ENCODE measurements at places on chromosomes 5 and 9.

GRCh38 chr5:124752854-124753720, 6.6 kb upstream of the ZNF608 start:
- DNase-seq = no peak

DNA sequence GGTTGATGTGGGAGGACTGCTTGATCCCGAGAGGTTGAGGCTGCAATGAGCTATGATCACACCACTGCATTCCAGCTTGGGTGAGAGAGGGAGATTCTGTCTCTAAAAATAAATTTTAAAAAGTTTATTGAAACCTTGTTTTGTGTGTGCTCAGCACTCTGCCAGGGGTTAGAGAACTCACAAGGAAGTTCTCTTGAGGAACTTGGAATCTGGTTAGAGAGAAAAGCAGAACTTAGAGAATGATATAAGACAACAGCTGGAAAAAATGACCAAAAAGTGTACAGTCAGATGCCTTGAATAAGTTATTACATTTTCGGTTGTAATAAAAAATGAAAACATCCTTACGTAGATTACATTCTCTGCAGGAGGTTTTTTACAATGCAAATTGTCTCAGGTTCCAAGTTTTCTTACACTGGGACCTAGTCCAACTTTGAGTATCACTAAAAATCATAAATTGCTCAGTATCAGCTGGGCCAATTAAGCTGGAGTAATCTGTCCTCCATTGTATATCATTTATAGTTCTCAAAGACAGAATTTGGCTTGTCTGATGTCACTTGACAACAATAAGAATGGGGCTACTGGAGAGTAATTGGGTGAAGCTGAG, 21.7 kb upstream of the TENT2 start:
- DNase-seq = no peak

- no peak for DNase-seq
These were observed 223.4 kb upstream of the FAM174A start for GRCh38 chr5:100311806-100312205.

DNA sequence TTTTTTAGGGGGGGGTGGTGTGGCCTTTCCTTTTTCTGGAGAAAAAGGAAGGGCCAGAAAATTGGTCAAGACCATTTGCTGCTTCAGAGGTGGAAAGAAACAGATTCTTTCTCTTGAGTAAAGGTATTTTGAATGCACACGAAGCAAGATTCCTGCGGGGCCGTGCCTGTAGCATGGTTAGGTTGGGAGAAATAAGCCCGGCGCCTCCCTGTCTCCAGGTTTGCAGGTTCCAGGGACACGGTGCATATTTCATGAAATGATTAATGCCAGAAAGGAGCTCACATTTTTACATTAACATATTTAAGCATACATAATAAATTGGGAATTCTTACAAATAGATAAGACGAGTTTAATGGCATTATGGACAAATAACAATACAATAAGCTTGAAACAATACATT, 409.5 kb upstream of the IRX1 start:
- DNase-seq = no peak

DNA sequence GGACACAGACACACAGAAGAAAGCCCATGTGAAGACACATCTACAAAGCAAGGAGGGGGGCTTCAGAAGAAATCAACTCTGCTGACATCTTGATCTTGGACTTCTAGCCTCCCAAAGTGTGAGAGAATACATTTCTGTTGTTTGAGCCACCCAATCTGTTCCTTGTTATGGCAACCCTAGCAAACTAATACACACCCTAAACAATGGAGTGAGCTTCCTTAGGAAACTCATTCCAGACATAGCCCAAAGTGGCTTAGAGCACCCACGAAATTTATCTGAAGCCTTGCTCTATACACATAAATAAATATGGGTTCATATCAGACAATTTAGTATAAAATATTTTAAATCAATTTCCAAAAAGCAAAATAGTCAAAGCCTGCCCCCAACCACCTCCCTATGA, 7.6 kb upstream of the TBC1D2 start:
- DNase-seq = no peak

- no peak for DNase-seq
These were observed 1.6 kb upstream of the PRDM6 start for GRCh38 chr5:123087173-123088030.

DNA sequence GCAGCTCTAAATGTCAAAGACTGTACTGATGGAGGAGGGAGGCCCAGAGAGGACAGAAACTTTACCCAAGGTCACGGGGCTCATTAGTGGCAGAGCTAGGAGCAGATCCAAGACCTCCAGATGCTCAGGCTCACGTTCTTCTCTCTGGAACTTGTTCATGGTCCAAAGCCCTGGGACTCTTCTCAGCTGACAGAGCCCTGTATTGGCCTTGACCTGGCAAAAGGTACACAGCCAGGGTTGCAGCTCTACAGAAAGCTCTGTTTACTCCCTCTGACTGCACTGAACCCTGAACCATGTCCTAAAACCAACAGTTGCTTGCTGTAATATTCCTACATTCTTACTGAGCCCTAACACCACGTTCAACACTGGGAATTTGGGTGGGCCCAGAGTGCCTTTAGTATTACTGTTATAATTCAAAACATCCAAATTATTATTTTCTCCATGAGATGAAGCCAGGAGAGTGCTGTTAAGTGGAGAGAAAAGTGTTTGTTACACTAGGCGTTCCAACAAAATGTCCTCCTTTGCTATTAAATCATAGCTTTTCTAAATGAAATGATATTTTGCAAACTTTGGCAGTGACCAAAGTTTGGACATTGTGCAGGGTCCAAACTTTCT, 602.4 kb upstream of the CLINT1 start:
- no peak for DNase-seq

- no peak for DNase-seq
These were observed 74.9 kb upstream of the LRRTM2 start for GRCh38 chr5:138949988-138950387.

- no peak for DNase-seq
These were observed 25.9 kb upstream of the CFAP157 start for GRCh38 chr9:127680846-127681245.

GRCh38 chr9:108053555-108054061, 564.0 kb upstream of the KLF4 start:
- DNase-seq = no peak

- no peak for DNase-seq
These were observed 49.2 kb downstream of the ANXA1 start for GRCh38 chr9:73200694-73201452.

- no peak for DNase-seq
These were observed 2.3 kb upstream of the FBXW11 start for GRCh38 chr5:172008689-172009141.

GRCh38 chr5:57280853-57281252, 107.0 kb downstream of the GPBP1 start:
- DNase-seq = no peak

DNA sequence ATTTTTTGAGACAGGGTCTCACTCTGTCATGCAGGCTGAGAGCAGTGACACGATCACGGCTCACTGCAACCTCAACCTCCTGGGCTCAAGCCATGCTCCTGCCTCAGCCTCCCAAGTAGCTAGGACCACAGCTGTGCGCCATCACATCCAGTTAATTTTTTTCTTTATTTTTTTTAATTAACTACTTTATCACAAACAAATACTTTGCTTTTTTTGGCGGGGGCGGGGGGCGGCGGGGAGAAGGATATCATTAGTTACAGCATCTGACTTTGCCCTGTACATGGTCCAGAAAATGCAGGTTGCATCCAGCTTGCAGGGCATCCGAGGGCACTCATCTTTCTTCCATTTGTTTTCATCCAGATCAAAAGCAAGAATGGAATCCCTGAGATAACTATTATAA, 201.8 kb upstream of the IER5L start:
- DNase-seq = no peak

DNA sequence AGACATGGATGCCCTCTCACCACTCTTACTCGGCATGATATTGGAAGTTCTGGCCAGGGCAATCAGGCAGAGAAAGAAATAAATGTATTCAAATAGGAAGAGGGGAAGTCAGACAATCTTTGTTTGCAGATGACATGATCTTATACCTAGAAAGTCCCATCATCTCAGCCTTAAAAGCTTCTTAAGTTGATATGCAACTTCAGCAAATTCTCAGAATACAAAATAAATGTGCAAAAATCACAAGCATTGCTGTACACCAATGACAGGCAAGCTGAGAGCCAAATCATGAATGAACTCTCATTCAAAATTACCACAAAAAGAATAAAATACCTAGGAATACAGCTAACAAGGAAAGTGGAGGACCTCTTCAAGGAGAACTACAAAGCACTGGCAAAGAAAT, 2190.4 kb downstream of the MAT2B start:
- no peak for DNase-seq

DNA sequence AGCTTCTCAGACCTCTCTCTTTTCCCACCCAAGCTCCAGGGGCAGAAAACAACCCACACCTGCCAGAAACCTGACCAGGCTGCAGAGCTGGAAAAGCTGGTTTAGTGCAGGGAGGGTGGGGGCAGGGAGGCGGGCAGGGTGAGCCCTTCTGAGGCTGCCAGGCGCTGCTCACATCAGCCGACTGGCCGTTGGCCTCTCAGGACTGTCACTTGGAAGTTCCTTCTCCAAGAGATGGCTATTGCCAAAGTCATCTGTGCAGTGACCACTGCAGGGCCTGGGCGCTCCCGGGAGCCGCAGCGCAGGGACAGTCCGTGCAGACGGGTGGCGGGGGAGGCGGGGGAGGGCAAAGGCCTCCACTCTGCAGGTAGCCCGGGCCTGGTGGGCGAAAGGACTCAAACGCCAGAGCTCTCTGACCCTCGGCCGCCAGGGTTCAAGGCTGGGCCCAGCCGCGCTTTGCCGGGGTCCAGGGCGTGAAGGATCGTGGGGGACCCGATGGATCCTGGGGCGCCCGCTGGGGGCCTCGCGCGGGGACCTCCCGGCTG, 205.0 kb upstream of the IER5L start:
- DNase-seq = no peak

DNA sequence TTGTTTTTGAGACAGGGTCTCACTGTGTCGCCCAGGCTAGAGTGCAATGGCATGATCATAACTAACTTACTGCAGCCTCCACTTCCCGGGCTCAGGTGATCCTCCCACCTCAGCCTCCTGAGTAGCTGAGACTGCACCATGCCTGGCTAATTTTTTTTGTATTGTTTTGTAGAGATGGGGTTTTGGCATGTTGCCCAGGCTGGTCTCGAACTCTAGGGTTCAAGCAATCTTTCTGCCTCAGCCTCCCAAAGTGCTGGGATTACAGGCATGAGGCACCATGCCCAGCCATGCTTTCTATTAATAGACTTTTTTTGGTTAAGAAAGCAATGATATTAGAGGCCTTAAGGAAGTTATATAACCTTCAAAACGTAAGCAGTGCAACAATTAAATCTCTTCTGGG, 23.3 kb downstream of the CLTA start:
- DNase-seq = no peak

GRCh38 chr9:123746765-123747164, 183.2 kb downstream of the DENND1A start:
- no peak for DNase-seq

- no peak for DNase-seq
These were observed 27.1 kb upstream of the F2R start for GRCh38 chr5:76688836-76689235.

DNA sequence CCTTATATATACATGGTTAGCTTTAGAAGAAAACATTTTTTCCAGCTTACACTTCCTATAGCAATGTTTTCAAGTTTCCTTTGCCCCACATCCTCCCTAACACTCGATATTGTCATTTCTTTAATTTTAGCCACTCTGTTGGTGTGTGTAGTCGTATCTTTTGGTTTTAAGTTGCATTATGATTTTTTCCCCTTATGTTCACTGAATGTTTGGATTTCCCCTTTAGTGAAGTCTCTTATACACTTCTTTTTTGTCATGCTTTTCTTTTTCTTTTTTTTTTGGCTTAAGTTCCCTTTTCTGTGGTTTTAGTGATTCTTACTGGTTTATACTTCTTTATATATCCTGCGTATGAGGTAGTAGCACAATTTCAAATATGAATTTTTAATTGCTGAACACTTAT, 58.8 kb downstream of the KDM4C start:
- DNase-seq = no peak

DNA sequence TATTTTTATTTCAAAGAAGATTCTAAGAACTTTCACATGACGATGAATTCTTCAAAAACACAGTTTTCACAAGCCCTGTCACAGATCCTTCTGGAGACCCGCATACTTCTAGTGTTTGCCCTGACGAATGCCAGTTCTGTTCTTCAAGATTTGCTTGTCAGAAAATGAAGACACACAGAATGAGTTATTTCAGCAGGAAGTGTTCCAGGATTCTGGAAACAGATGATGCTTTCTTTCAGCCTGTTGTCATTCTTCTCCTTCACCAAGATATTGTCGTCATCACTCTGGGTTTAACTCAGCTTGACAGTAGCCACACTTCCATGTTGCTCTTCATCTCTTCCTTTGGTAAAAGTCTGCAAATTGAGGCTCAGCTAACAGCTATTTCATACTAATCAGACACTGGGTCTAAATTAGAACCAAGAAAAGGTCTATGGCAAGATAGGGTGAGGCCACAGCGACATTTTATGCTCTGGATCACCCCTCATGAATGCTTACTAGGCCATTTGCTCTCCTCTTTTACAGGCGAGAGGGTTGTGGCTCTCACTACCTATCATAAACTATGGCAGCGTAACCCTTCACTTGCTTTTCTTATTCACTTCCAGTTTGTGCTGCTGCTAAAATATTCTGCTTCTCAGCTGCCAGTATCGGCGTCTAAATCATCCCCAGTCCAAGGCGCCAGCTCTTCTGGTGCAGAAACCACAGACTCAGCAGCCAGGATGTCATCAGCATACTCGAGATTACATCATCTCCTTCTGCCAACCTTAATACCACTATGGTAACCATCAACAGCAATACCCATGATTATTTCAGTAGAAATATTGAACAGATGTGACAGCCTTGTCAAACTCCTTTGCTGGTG, 159.6 kb upstream of the TBCA start:
- no peak for DNase-seq

GRCh38 chr5:151095341-151096000, 14.6 kb upstream of the TNIP1 start:
- no peak for DNase-seq

DNA sequence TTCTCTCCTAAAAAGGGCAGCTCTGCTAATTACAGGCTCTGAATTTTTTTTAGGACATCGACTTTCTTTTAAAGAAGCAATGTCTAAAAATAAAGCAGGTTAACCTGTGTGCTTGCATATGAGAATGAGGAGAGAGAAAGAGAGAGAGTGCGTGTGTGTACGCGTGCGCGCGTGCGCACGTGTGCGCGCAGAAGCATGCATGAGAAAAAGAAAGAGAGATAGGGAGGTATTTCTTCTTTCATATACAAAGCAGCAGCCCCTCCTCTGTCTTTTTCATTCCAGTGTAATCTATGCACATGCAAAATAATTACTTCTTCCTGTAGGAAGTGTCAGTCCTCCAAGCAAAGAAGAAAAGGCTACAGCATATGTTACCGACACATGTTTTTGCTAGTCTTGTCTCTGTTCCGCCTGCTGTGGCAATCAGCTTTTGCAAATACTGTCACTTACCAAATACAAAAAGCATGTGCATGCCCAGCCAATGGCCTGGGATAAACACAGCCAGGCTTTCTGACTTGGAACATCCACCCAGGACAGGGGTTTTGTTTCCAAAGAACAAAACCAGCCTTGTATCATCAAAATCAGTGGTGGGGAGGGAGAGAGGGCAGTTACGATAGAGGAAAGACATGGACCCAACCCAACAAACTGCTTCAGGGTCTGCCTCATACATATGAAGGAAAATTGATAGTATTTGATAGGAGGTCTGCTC, 252.3 kb upstream of the SLC24A2 start:
- DNase-seq = no peak

- DNase-seq = no peak
These were observed 47.1 kb downstream of the MAT2B start for GRCh38 chr5:163552536-163552935.

Measured in stimulated activated CD4-positive, alpha-beta T cell treated with anti-CD3 and anti-CD28 coated beads, Interleukin-1b, Interleukin-23, amount 100 ng/mL, for 1 hour (primary cell).